ENCODE measurements at places on chromosomes 11 and 22. TPM values are rescaled to one million over a fixed set of nuclear protein-coding genes. Genes with fewer than 3 reads are reported as not detected.

Gene TBX10
- not detected for total RNA-seq

DNA sequence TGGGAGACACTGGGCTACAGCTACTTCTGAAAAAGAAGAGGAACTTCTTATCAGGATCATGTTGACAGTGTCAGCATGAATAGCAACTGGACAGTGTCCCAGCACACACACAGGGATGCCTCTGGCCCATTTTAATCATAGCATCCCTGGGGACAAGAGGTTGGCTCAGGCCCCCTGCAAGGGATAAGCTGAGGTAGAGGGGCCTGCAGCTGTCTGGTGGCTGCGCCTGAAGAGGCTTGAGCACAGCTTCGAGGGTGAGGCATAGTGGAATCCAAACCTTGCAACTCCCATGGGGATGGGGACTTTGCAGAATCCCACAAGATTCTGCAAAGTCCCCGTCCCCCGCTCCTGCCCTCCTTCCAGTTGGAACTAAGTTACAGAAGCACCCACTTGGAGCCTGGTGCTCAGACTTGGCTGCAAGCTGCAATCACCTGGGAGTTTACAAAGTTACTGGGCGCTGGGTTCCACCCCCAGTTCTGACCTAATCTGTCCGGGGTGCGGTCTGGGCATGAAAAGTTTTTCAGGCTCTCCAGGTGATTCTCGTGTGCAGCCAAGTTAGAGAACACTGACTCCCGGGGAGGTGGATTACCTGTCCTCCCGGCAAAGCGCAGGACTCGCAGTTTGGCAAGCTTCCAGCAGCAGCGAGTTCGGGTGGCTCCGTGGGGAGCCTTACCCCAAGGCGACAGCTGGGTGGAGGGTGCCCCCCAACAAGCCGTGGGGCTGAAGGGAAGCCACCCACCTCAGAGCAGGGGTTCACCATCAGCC is 16.0 kb upstream of the LINC01488 start:
- no peak for DNase-seq

DNA sequence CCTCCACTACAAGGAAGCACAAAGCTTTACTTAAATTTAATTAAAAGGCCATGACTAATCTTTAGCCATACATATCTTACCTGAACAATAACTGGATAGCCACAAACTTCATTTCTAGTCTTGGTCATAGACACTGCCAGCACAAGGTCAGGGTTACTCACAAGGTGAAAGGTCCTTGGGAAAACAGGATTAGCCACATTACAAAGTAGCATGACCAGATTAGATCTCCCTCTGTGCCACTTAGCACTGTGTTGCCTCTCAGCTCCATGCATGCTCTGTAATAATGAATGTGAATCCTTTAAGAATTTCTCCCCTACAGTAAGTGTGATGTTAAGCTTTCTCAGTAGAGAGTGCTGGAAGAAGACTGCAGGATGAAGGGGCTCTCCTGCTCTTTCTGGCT is 325.1 kb upstream of the MPPED2 start:
- DNase-seq, result no peak

DNA sequence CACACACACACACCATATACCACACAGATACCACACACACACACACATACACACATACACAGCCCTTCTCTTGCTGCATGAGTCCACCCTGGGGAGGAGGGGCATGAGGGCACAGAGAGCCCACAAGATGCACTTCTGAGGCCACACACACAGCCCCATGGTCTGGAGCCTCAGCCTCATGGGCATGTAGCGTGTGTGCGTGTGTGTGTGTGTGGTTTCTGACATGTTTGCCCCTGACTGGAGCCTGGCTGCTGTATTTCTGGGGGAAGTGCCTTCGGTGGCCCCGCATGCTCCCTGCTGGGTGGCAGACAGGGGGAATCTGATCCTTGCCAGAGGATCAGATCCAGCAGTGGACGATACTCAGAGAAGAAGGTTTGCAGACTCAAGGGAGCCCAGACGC is 97.0 kb upstream of the PRR5 start:
- no peak for DNase-seq

GRCh38 chr11:62724171-62724570 is 3.1 kb downstream of the HNRNPUL2 start:
- no peak for DNase-seq

GRCh38 chr22:22779213-22779612 is 108.4 kb upstream of the IGLL5 start:
- no peak for DNase-seq

DNA sequence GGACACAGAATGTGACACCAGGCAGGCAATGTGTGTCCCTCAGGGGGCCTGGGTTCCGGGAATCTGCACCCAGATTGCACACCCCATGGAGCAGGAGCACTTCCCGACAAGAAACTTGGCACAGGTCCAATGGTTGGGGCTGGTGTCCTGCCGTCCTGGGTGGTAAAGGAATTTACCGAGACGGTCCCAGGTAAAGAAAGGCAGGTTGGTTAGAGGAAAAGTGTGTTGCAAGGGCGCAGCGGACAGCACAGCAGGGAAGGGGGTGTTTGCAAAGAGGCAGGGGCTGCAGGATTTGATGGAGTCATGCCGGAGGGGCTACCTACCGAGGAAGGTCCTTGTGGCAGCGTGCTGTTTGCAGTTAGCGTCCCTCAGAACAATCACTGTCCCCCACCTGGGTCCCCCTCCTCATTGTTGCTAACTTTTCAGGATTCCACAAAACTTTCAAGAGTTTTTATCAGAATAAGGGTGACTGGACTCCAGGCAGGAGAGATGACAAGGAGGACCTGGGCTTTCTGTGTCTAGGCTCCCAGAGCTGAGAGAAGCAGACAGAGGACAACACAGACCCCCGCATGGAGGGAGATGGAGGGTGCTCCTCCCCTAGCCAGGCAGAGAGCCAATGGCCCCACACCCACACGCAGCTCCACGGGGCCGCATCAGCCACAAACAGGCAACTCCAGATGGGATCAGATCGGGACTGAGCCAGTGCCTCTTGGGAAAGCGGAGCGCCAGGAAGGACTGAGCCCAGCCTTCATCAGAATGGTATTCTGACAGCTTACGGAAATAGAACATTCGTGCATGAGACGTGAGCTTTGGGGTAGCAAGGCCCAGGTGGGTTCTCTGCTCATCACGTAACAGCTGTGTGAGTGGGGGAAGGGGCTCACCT is 1423.9 kb downstream of the BRD1 start:
- DNase-seq, result no peak

Gene GPR83
- total RNA-seq, result not detected

Gene OTOG
- total RNA-seq, result not detected

Gene RBM7
- total RNA-seq, result 33.8 TPM

Gene POU2AF3
- total RNA-seq, result not detected

DNA sequence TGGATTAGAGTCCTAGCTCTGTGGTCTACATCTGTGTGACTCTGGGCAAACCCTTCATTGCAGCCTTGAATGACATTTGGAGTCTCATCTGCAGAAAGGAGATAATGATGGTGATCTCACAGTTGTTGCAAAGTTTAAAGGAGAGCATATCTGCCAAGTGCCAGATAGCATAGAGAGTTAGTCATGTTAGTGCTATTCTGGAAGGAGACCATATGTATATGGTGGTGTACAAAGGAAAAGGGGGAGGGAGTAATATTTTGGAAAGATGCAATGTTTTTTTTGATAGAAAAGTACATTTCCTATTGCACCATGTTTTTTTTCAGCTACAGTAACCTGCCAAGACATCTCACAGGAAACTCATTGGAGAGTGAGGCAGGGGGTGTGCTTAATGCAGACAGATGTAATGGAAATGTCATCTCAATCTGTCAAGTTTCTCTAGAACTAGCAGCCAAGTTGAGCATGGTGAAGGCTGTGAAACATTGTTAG is 92.1 kb upstream of the NARS2 start:
- DNase-seq, result no peak

Gene OR8G1
- total RNA-seq, result not detected

DNA sequence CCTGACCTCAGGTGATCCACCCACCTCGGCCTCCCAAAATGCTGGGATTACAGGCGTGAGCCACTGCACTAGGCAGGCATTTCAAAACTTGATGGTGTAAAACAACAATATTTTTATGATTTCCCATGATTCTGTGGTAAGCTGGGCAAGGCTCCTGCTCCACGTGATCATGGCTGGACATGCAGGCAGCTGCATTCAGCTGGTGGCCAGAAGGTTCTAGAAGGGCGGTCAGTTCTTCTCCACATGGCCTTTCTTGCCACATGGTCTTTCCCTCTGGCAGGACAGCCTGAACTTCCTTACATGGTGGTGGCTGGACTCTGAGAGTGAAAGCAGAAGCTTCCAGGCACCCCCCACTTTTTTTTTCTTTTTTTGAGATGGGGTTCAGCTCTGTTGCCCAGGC is 9.9 kb upstream of the RASD2 start:
- no peak for DNase-seq

Gene CD3D
- total RNA-seq, result not detected

GRCh38 chr11:63511048-63511748 is 5.3 kb downstream of the LGALS12 start:
- no peak for DNase-seq

Gene TRPC6
- total RNA-seq, result 1.2 TPM

GRCh38 chr11:45982656-45983470 is 60.4 kb downstream of the LARGE2 start:
- no peak for DNase-seq

DNA sequence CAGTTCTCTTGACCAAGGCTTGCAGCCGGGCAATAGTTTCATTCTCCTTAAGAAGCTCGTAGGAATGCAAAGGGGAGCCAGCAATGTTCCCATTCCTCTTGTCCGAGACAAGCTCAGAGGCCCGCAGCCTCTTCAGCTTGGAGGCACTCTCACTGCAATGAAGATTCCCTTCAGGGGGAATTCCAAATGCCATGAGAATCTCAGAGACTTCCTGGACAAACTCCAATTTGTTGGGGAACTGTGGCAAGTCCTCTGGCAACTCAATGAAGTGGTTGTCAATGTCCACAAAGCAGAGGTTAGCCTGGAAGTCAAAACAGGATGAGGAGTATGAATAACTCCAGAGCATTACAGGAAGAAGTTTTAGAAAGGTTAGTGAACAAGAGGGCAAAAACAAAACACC is 84.4 kb downstream of the DENND5A start:
- DNase-seq, result no peak

GRCh38 chr22:35506259-35506570 is 34.4 kb upstream of the RASD2 start:
- DNase-seq, result no peak

Gene LMNTD2
- 3.3 TPM for total RNA-seq

DNA sequence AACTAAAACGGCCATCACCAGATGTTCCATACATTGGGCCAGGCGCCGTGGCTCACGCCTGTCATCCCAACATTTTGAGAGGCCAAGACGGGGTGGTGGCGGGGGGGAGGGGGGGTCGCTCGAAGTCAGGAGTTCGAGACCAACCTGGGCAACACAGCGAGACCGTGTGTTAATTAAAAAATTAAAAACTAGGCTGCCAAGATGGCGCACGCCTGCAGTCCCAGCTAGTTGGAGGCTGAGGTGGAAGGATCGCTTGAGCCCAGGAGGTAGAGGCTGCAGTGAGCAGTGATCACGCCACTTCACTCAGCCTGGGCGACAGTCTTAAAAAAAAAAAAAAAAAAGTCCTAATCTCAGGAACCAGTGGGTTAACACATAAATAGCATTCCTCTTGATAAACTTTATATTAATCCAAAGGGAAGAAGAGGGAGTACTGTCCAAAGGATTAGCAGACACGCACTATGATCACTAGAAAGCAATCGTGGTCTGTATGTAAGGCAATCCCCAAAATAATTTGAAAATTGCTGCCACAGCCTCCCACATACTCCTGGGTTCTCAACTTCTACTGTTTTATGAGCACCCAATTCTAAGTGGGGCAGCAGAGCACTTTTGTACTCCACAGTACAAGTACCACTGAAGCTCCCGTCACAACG is 604 bp downstream of the PUS3 start:
- DNase-seq, result no peak

GRCh38 chr22:32206774-32207758 is 2.2 kb upstream of the RFPL2 start:
- DNase-seq, result no peak

Gene ROBO4
- total RNA-seq, result 605 TPM

DNA sequence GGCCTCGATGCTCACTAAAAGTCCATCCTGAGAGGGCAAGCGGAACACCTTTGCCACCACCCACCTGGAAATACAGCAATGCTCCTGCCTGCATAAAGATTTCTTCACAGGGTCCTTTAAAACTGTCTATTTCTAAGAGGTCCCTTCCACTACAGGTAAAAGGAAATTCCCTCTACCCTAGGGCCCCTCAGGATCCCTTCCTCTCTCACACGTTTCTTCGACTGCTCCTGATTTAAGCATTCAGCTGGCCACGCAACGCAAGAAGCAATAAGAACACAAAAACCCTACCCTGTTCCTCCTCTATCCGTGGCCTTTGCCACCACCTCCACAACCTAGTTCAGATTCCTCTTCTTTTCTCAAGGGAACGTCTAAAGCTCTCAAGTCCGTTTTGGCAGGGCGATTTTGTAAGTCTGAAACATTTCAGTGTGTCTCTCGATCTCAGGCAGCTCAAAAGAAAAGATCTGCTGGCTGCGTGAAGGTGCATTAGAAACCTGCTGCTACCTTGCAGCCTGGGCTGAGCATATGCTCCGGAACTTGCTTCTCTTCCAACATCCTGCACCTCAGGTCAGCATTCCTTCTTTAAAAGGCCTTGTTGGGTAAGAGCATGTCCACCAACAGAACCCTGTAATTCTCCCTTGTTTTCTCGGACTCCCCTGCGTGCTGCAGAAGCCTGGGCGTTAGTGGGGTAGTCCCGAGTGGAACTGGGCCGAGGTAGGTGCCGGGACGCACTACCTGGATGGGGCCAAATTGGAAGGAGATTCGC is 1.6 kb downstream of the LGR4 start:
- DNase-seq, result no peak

DNA sequence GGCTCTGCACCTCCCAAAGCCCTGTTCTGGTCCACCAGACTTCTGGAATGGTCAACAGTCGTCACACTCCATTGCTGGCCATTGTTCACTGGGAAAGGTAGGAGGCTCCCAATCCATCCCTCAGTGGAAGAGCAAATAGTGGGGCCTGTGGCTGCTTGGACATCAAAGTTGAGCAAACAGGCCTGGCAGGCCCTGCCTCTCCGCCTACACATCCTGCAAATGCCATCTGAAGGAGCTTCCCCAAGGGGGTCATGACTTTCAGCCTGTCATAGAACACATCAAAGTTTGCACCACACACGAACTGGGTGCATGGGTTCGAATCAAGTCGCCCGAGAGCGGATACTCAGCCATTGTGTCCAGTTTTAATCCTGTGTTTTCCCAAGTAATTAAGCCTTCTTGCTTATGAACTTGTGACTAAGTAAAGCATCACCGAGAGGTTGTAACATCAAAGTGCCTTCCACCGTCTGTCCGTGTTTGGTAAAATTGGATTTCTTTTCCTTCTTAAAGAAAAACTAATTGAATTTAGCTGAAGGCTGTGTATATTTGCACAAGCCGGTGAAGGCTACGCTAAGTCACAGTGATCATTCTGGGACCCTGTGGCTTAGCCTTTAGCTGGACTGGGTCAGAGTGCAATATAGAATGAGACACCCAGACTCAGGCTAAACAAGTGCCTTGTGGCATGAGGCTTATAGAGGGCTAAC is 36.1 kb downstream of the CLPB start:
- no peak for DNase-seq

Gene PHF21B
- total RNA-seq, result not detected

Gene PGA5
- not detected for total RNA-seq

DNA sequence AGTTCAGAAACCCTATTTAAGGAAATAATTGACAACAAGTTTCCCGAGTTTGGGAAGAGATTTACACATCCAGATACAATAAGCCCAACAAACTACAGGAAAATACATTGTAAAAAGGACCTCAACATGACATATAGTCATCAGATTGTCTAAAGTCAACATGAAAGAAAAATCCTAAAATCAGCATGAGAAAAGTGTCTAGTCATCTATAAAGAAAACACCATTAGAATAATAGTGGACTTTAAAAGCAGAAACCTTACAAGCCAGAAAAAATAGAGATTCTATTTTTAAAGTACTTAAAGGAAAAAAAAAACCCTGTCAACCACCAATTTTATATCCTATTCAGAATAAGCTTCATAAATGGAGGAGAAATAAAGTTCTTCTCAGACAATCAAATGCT is 1.4 kb upstream of the OR5B2 start:
- no peak for DNase-seq
